ENCODE measurements at places on chromosomes 1 and 21. TPM values are rescaled to one million over a fixed set of nuclear protein-coding genes. Genes with fewer than 3 reads are reported as not detected.

Gene TCHH
- not detected for total RNA-seq

Gene RNASEL
- total RNA-seq: 10.0 TPM

Gene TAS1R1
- total RNA-seq: not detected

Gene KCNE1
- total RNA-seq: not detected

Gene NLRP3
- total RNA-seq: 0.32 TPM

Gene LCE1E
- not detected for total RNA-seq

Gene COL8A2
- total RNA-seq: not detected

Gene LCK
- 0.88 TPM for total RNA-seq

Gene AMY1B
- not detected for total RNA-seq

Gene CYP4X1
- 0.21 TPM for total RNA-seq

Gene DEGS1
- total RNA-seq: 58.1 TPM

Gene CNIH4
- 91.4 TPM for total RNA-seq

Gene NOC2L
- total RNA-seq: 107 TPM

Gene TMEM82
- not detected for total RNA-seq

Gene OLIG2
- not detected for total RNA-seq

DNA sequence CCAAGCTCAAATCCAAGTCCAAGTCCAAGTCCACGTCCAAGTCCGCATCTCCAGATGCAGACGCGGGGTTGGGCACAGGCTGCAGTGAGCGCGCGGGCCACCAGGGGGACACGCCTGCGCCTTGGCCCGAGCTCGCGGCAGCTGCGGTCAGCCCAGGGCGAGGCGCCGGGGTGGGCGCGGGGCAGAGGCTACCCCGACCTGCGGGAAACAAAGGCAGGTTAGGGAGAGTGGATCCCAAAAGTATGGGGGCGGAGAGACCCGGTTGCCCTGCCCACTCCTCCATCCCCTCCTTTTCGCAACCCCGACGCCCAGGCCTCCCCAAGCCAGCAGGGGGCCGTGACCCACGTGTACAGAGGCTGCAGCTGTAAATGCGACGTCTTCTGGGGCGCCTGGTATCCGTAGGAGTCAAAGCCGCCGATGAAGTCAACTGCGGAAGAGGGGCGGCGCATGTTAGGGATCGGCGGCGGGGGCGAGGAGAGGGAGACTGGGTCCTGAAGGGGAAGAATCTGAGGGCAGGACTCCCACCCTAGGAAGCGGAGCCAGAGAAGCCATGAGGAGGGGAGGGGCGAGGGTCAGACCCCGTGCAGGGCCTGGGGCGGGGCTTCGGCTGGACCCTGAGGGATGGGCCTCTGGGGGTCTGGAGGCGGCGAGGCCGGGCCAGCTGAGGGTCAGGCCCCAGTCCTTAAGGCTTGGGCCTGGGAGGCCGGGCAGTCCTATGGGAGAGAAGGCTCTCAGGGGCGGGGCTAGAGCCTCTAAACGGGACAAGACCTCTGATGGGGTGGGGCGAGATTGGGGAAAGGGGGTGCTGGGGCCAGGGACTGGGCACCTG lies 58.0 kb downstream of the NKAIN1 start:
- DNase-seq: peak; percentile 79

DNA sequence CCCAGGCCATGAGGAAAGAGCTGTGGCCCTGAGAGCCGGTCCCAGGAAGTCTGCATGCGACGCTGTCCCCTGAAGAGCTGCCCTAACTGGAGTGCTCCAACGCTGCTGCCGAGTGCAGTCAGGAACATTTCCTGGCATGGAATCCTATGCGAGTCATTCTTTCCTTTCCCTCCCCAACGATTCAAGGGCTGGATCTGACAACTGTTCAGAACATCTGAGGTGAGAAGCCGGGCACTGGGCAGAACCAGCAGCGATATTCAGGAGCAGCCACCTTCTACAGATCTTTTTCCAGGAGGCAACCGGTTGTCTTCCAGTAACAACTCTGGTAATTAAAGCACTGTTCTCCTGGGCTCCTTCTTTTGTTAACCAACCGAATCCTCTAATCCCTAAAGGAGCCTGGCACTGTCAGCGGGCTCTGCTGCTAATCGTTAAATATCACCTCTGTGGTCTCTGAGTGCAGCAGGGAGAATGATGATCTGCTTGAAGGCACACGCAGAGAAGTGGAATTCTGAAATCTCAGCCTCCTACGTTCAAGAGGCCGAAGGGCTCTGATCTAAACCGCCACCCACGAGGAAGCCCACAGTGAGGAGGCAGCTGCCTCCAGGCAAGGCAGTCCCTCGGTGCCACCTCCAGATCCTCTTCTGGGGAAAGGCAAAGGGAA lies 55.8 kb downstream of the SLC45A1 start:
- DNase-seq: no peak

- DNase-seq: no peak
Observed at GRCh38 chr1:200176798-200177197, 149.3 kb downstream of the NR5A2 start.

GRCh38 chr1:83499998-83500397 lies 498.9 kb downstream of the TTLL7 start:
- no peak for DNase-seq

- no peak for DNase-seq
Observed at GRCh38 chr1:116895073-116895472, 14.6 kb upstream of the PTGFRN start.

DNA sequence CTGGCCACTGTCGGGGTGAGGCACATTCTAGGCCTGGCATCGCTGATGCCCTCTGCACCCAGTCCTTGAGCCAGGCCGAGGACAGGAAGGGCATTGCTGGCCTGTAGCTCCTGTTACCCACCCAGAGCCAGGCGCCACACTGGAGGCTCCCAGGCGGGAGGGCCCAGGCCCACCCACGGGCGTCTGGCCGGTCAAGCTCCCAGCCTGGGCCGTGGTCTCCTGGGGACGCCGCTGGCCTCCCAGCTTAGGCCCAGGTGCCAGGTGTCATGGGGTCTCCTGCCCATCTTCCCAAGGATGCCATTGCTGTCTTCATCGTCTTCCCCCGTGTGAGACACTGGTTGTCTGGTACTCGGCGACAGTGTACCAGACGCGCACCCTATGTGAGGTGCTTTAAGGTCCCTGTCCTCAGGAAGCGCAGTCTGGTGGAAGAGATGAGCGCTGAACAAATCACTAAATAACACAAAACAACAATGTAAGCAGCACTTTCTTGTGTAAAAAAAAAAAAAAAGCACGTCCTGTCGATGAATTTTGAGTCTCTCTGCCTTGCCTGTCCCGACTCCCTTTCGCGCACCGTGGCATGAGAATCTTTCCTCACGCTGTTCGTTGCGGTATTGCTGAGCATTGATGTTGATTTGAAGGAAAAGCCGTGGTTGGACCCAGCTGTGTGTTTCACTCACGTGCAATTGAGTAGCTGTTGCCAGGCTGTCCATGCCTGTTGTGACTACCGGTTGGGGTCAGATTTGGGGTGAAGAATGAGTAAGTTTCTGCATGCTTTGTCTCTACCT lies 27.0 kb upstream of the TRAPPC10 start:
- no peak for DNase-seq

GRCh38 chr1:115491298-115492018 lies 150.3 kb upstream of the VANGL1 start:
- no peak for DNase-seq

DNA sequence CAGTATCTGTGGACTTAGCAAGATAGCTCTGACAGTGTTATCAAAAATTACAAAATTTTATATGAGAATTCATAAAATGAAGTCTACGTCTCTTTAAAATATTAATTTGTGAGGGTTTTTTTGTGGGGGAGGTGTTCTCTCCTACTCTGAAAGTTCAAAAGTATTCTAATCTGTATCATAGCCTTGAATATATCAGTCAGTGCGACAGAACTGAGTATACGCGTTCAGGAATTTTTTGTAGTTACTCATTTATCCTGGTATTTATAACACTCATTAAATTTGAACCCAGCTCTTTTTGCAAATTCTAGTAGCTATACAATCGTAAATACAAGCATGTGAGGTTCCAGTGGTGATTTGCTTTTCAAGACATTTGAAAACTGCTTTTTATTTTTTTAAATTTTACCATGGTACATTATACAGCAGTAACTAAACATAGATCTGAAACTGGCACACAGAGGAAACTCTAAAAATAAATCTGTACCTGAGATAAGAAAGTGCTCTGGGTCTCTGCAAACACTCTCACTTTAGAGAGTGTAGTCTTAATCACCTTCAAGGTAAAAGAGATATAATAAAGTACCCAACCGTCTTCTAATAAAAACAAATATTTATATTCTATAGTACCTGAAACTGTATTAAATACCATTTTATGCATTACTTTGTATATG lies 178.4 kb upstream of the ADAMTS5 start:
- DNase-seq: no peak

DNA sequence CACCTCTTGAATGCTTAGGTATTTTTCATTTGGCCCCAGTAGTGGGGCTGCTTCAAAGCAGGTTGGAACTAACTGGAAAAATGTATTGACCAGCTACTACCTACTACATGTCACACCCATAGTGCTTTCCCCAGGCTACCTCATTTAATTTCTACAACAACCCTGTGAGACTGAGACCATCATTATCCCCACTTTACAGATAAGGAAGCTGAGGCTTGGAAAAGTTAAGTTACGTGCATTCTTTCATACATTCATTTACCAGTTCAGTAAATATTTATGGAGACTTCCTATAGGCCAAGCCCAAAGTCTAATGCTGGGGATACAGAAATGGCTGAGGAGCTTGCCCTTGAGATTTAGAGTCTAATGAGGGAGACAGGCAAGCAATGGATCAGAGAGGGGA lies 14.5 kb upstream of the PADI3 start:
- DNase-seq: no peak

GRCh38 chr21:26845066-26845758 lies at the start of gene ADAMTS1:
TSS of gene ADAMTS1 (minus strand) at chr21:26845409. CDS start at chr21:26844954, 455 bp downstream.
- peak; percentile 71 for DNase-seq

DNA sequence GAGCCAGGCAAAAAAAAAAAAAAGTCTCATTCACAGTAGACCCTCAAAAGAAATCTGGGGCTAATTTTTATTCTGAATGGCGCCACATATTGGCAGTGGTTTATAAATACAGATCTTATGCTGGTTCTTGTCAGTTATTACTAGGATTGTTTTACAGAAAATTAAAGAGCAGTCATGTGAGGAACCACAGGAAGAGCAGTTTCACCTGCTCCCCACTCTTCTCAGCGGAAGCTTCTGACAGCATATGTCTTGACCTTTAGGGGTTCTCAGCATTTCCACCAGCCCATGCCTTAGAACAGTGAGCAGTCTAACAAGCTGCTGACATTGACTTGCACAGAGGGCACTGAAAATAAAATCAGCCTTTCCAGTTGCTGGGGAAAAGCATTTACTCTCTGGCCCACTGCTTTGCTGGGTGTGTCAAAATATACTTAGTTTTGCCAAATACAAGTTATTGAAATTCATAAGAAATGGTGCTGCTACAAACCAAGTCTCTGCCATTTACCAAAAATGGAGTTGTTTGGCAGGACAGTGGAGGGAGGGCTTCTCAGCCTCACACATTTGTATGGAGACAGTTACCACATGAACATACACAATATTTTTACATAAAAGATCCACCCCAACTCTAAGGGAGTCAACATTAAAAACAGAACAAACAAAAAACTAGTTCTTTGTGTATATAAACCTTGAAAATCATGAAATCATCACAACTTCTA lies 144.2 kb downstream of the SYT2 start:
- no peak for DNase-seq

DNA sequence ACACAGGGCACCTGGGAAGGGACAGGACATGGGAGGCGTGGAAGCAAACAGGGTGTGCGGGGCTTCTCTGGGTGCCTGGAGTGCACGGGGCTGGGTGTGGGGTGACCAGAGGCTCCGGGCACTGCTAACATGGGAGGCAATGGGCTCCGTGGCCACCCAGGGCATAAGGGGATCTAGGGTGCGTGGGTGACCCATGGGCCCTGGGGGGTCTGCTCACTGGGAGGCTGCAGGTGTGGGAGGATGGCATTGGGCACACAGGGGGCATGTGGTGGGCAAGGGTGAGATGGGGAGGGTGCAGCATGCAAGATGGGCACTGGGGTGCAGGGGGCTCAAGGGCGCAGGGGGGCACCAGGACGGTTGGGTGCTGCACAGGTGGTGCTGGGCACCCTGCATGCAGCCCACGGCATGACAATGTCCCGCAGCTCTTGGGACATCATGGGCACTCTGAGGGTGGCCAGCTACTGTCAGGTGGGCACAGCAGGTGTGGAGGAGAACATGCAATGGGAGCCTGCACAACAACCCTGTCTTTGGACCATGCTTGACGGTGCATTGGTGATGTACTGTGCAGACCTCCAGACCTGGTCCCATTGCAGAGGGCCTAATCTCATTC lies 15.1 kb downstream of the TRIM11 start:
- no peak for DNase-seq
